ENCODE measurements at places on chromosomes 2 and 18.

- DNase-seq = peak; percentile 32
Observed at GRCh38 chr2:101307950-101308431, 510 bp downstream of the RNF149 start.

DNA sequence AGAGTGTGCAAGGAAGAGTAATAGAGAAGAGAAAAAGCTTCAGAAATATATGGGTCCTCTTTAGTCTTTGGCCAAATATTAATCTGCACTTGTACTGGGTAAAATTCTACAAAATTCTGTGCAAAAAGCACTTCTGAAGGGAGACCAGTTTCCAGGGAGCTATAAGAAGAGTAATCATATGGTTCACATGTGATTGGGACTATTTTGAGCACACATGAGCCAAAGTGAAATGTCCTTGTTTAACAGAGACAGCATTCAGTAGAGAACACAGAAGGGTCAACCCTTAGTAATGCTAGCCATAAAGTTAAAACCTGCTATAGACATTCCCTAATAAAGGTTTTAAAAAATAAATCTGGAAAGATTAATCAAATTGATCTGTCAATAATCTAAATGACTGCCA lies 49.3 kb upstream of the ACVR1C start:
- no peak for DNase-seq

DNA sequence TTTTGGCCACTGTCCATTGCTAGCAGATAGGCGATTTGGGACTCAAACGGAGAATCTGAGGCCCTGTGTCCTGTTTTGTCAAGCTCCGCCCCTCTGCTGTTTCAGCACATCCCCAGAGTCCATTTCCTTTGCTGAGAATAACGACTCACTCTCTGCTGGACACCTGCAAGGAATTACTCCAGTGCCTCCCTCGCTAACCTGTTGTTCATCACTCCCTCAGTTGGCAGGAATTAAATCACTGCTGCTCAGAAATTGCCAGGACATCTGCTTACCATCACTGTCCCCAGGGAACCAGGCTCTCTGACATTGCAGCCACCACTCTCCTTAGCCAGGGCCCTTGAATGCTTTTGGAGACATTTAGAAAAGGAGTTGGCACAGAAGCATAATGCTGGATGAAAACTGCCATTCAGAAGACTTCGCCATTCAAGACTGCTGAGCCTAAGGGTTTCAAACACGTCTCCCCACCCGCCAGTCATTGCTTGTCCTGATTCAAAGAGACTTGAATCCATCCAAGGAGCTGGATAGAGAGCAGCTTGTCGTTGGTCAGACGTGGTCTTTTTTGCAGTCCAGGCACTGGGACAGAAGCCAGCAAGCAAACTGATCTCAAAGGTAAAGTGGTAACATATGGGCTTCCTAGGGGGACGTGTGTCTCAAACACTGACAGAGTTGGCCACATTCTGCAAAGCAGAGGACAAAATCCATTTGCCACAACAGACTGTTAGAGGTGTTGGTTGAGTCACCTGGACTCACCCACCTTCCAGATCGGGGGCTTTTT lies 155.3 kb downstream of the UXS1 start:
- DNase-seq = no peak

DNA sequence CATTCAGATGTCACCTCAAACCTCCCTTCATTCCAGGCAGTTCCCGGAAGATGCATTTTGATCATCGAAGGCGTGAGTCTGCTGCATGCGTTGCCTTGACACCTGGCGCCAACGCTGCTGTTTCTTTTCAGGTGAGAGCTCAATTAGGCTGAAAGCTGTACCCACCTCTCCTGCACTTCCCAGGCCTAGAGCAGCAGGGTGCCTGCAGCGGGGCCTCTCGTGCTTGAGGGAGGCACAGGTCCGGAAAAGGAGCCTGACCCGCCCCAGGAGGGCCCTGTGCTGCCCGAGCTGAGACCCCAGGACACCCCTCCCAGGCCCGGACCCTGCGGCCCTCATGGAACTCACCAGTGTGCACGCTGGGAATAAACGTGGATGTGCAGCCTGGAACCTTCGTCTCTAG lies 31.4 kb upstream of the KCNG2 start:
- no peak for DNase-seq

- DNase-seq = no peak
Observed at GRCh38 chr2:205754924-205755321, 72.6 kb downstream of the NRP2 start.

GRCh38 chr2:170354855-170355780 lies 177.2 kb downstream of the MYO3B start:
- no peak for DNase-seq

- peak; percentile 97 for DNase-seq
Observed at GRCh38 chr2:176140513-176141317, 10.6 kb upstream of the HOXD4 start.

DNA sequence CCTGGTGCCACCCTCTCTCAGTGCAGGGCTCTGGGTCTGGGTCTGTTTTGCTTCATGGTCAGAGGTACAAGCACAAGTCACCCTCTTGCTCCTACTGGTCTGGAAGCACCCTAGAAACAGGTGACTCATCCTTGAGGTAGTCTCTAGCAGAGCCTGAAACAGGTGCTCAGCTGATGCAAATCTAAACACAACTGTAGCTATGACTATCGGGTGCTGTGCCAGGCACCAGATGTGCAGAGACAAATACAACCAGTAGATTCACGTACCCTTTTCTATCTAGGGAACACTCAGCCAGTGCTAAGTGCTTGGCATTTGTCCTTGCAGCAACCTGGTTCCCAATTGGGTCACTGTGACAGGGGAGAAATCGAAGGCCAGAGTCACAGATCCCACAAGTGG lies 140.9 kb upstream of the MYCN start:
- DNase-seq = no peak

DNA sequence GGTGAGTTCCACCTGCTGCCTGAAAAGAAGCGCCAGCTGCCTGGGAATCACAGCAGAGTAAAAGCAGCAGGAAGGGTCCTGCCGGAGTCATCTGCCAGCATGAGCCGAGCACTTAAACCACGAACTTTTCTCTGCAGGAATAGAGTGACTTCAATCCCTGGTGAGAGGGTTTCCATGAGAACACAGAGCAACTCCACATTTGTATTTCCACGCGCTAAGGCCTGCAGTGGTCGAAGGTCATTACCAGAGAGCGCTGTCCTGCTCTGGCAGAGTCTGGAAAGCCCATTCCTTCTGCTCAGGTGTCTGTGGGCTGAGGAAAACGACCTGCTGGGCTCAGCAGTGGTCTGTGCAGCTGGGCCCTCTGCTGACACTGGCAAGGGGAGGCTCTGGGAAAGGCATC lies 6.7 kb downstream of the PASK start:
- no peak for DNase-seq

DNA sequence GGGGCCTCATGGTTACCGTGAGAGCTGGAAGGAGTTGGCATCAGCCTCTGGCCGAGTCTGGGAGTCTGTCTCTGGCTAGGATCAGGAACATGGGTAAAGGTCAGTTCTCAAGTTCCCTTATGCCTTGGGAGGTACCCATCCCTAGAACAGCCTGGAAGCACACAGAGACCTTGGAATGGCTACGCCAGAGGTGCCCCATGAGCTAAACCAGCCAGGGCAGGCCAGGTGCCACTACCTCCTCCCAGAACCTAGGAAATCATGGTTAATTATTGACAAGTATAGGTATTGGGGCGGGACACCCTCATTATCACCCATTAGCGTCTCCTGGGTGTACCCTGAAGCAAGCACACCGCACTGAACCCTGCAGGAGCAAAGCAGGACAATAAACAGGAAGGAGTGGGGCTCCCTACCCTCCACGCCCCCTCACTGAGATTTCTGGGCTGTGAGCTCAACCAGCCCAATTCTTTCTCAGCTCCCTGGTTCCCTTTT lies 3.0 kb upstream of the ASPRV1 start:
- DNase-seq = no peak

DNA sequence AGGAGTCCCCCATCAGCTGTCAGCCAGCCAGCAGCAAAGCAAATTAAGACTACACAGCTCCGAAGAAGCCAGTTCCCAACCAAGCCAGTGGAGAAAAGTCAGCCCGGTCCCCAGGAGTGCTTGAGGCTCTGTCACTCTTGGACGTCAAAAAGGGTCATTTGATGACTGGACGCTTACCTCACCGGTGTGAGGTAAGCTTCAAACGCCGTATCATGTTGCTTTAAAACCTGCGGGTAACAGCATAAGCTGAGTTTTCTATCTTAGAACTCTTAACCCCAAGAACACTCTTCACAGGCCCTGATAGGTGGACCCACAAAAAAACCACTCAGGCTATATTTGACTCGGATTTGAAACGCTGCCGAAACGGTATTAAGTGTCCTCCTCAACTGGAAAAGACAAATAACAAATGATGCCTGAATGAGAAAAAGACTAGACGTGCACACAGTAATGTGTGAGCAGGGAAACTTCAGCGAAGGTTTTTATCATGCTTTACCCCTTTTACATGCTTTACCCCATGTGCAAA lies 682 bp upstream of the LNPK start:
- DNase-seq = no peak

GRCh38 chr2:83725735-83726134 lies 733.3 kb downstream of the SUCLG1 start:
- no peak for DNase-seq

GRCh38 chr2:4358837-4359236 lies 655.5 kb downstream of the DCDC2C start:
- no peak for DNase-seq

GRCh38 chr18:42514512-42514911 lies 559.5 kb downstream of the PIK3C3 start:
- no peak for DNase-seq

GRCh38 chr18:6775702-6776101 lies 46.2 kb downstream of the ARHGAP28 start:
- DNase-seq = no peak

DNA sequence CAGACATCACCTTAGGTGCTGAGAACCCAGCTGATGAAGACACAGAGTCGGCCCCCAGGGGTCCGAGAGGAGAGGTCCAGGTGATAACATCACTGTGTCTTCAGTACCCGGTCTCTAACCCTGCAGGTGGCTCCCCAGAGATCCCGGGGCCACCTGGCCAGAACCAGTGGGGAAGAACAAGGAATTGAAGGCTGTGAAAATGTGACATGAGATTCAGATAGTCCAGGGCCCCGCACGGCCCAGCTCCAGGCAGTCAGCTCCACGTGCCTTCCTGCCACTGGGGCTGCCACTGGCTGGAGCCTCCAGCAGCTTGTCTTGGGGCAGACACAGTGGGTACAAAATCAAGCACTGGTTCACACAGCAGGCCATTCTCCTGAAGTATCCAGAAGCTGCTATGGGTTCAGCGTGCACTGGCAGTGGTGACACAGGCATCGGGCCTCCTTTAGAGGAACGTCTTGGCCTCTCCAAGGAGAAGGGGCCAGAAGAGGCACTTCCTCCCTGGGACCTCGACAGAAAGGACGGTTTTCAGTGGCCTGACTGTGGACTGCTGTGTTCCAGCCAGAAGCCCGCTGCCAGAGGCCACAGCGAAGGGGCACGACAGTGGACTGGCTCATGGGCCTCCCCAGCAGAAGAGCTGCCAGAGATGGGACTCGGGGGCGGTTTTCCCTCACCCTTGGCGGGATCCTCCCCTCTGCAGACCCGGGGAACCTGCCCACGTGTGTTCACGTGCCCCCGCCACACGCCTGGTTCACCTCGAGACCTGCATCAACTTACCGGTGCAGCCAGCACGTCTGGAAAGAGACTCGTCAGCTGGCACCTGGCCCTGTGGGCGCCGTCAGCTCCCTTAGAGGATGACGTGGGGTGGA lies 150.4 kb downstream of the HDAC4 start:
- no peak for DNase-seq

DNA sequence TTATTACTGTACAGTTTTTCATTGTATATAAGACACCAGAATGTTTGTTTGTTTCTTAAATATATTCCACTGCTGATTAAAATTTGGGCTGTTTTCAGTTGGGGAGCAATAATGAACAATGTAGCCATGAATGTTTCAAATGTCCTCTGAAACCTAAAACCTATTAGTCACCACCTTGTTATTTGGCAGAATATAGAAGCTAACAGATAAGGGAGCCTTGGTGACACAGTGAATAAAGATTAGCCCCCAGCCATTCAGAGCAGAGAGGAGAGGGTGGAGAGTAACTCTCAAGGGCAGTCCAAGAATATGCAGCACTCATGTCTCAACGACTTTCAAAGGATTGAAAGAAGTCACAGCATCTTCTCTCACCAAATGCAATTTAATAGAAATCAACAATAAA lies 43.1 kb upstream of the ATP8B1 start:
- DNase-seq = no peak

GRCh38 chr2:154455866-154456265 lies 242.6 kb upstream of the KCNJ3 start:
- DNase-seq = no peak

DNA sequence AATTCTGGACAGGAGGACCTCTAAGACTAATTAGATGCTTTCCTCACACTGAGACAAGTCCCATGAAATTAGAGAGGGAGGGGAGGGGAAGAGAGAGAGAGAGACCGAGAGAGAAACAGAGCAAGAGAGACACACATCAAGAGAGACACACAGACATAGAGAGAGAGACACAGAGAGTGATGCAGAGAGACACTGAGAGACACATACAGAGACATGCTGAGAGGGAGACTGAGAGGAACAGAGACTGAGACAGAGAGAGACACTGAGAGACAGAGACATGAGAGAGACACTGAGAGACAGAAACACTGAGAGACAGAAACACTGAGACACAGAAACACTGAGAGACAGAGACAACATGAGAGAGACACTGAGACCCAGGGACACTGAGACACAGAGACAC lies 250.8 kb downstream of the TNS1 start:
- no peak for DNase-seq

GRCh38 chr2:86480105-86480504 lies 38.9 kb downstream of the KDM3A start:
- DNase-seq = no peak

DNA sequence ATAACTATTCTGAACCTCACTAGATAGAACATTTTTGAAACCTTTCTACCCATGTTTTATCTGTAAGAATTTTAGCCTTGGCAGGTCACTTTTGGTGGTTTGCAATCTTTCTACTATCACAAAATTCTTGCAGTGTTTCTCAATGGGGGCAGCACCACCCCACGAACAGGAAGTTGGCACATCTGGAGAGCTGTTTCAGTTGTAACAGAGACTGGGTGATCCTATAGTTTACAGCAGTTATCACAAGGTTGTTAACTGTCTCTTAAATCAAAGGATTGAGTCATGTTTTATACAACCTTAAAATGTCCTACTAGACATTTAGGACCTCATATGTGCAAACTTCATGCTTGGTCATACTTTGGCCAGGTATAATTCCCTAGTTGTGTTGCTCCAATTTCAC lies 829.2 kb downstream of the ERBB4 start:
- no peak for DNase-seq

GRCh38 chr2:138699421-138699820 lies 80.8 kb downstream of the NXPH2 start:
- DNase-seq = no peak

DNA sequence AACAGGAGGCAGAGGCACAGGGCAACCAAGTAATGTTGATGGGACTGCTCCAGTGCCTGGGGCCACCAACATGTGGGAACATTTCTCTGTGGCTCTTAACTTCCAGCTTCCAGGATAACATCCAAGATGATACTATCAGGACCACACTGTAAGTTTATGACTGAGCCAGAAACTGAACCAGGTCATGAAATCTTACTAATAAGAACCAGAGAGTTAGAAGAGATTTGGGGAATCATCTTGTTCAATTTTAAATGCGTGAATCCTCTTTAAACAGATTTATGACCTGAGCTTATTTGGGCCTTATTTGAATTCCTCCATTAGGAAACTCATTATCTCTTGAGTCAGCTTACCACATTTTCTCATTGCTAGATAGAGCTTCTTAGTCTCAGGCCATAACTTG lies 45.0 kb downstream of the MAP2 start:
- no peak for DNase-seq

Data from 8988T (cell line).